ENCODE measurements at places on chromosomes 16 and 17.

- no peak for DNase-seq
Observed at GRCh38 chr16:57971848-57972247, 920 bp upstream of the CNGB1 start.

GRCh38 chr17:6940186-6940649 is 55.6 kb upstream of the ALOX12 start:
- peak; percentile 82 for DNase-seq

- no peak for DNase-seq
Observed at GRCh38 chr16:86044881-86045590, 146.1 kb downstream of the IRF8 start.

DNA sequence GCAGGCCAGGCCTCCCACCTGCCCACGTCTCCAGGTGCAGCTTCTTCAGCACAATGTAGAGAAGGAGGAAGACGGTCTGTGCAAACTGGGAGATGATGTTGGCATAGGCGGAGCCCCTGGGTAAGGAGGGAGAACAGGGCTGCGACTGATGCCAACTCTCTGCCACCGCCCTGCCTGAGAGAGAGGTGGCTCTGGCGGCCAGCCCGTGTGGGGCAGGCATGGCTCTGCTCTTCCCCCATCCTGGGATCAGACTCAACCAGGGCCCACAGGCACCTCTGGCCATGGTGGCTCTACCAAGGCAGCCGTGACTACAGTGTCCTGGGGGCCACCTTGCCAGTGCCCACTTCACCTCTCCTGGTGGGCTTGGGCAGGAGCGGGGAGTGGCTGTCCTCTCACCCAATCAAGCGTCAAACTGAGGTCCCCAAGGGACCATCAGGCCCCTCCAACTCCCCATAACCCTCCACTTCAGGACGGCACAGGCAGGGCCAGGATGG is 8.6 kb downstream of the SLC47A2 start:
- peak; percentile 1 for DNase-seq

DNA sequence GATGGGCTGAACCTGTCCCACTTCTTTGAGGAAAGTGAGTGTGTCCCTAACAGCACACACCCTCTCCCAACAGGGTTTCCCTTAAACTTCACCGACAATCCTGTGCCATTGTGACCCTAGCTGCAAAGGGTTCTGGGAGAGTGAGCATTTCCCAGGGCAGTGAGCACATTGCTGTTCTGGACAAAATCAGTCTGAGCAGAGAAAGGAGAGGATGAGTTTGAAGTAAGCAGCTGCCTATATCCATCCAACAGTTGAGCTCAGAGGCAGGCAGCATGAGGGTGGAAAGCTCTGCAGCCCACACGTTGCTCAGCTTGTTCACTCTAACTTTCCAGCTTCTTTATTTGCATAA is 296.5 kb upstream of the MAF start:
- no peak for DNase-seq

Data from K562 (cell line).